ENCODE measurements at places on chromosomes 2 and 18.
A peak's percentile ranks its signal among the peaks of the same experiment; 100 is the strongest.

- no peak for DNase-seq
Measured at GRCh38 chr2:136183097-136183496, 65.1 kb upstream of the CXCR4 start.

DNA sequence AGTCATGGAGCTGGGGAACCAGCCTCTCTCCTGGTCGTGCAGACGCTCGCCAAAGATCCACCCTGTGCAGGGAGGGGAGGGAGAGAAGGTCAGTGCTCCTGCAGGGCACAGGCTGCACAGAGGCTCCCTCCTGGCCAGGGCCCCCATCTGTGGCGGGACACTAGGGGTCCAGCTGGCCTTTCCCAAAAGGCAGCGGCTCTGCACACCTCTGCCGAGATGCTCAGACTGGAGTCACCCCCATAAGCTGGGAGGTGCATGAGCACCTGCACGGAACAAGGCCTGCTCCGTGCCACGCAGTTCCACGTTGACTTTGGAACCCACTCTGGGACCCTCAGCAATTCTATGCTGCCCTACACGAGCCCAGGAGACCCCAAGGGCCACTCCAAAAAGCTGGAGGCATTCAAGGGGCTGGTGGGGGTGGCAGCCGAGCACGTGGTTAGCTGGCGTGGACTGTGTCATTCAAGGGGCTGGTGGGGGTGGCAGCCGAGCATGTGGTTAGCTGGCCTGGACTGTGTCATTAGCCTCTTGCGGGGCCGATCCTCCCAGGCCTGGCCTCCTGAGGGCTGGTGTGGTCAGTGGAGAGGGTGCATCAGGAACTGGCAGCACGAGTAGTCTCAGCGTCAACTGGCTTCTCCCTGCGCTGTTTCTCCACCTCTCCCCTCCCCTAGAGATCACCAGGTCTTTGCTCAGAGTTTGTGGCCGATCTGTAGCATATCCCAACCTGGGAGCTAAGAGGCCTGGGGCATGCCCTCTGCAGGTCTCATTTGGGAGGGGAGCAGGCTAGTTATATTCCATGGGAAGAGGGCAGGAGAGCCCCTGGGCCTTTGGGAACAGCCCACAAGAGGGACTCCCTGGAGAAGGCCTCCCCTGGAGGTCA lies 9.8 kb downstream of the SNORC start:
- DNase-seq: no peak

GRCh38 chr2:9965119-9965822 lies 13.8 kb downstream of the GRHL1 start:
- DNase-seq: no peak

DNA sequence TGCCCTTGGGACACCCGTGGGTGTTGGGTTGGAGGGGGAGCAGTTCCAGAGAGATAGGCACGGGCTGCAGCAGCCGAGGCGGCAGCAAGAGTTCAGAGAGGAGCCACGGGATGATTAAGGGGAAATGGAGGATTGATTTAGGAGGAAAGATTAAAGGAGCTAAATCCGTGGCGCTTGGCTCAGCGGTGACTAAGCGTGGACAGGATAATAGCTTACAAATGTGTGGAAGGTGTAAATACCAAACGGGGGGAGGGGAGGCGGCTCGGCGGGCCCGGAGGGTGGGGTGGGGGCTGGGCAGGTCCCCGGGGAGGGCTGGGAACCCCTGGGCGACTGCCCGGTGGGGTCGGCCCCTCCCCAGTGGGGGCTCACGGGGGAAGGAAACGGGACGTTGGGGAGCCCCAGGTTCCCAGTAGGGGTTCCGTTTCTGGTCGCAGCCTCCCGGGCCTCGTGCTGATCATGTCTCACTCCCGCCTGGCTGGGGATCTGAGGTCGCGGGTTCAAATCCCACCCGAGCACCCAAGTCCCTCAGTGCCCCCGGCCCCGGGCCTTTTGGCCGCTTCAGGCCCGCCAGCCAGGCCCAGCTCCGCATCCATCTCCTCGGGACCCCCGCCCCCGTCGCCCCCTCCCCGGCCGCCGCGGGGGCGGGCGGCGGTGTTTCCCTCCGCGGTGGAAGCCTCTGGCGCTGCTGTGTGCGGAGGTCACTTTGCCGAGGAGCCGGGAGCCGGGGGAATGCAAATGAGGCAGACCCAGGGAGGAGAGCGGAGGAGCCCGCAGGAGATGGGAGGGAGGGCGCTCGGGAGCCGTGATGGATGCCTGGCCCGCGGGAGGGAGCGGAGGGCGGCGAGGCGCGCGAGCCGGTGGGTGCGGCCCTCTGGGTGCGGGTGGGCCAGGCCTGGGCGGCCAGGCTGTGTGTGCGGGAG lies 8.1 kb downstream of the ASIC4 start:
- DNase-seq: peak; percentile 37

- no peak for DNase-seq
Measured at GRCh38 chr2:54553775-54554174, 97.6 kb downstream of the SPTBN1 start.

GRCh38 chr18:74283646-74284045 lies 8.1 kb downstream of the CYB5A start:
- DNase-seq: no peak

- DNase-seq: peak; percentile 41
Measured at GRCh38 chr2:107174171-107174570, 288.2 kb upstream of the ST6GAL2 start.

GRCh38 chr2:224127871-224128501 lies 88.9 kb upstream of the SERPINE2 start:
- peak; percentile 28 for DNase-seq

DNA sequence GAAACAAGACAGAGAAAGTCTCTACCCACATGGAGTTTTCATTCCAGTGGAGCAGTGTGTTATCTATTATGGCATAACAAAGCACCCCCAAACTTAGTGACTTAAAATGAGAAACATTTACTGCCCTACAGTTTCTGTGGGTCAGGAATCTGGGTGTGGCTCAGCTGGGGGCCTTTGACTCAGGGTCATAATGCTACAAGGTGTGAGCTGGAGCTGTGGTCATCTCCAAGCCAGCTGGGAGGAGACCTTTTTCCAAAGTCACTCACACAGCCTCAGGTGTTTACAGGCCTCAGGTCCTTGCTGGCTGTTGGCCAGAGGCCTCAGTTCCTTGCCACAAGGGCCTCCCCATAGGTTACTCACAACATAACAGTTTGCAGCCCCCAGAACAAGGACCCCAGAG lies 169.2 kb downstream of the ETAA1 start:
- no peak for DNase-seq

GRCh38 chr2:88765154-88765888 lies 73.8 kb downstream of the RPIA start:
- DNase-seq: peak; percentile 48

DNA sequence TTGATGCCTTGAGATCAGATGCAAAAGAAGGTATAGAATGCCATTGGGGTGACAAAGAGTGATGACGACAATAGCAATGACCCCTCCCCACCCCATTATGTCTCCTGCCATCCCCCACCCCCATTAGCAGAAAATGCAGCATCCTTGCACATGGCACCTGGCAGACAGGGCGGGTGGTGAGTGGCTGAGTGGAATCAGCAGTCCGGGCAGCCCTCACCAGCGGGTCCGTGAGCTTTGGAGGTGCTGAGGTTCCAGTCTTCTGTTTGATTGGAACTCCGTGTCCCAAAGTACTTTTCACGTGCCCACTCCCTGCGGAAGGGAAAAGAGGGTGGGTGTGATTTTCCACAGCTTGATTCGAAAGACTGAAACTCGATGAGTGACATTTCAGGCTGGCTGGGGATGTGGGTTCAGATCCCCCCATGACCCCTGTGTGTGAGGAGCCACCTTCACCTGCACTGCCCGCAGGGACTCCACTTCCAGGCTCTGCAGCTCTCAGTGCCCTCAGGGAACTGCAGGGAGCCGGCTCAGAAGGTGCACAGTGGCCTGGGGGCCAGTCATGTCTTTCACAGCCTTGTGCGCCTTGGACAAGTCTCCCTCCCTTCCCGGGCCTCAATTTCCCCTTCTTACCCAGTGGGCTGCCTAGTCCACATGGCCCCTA lies 130.9 kb downstream of the GLI2 start:
- no peak for DNase-seq

- peak; percentile 71 for DNase-seq
Measured at GRCh38 chr18:36697905-36698304, 130.9 kb downstream of the TPGS2 start.

DNA sequence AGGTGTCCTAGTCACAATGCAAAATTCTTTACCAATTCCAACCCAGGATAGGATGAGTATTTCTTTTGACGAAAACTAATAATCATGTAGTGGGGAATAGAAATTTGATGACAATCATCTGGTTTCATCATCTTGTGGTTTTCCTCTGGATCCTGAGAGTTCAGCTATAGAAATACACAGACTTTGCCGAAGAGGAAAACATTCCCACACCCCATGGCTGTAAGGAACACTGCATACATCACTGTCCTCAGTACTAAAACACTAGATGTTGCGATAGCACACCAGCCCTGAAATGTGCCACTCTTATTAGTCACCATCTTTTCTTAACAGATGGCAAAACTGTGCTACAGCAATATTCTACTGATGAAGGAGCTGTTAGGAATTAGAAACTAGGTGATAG lies 29.4 kb downstream of the CERKL start:
- DNase-seq: no peak

DNA sequence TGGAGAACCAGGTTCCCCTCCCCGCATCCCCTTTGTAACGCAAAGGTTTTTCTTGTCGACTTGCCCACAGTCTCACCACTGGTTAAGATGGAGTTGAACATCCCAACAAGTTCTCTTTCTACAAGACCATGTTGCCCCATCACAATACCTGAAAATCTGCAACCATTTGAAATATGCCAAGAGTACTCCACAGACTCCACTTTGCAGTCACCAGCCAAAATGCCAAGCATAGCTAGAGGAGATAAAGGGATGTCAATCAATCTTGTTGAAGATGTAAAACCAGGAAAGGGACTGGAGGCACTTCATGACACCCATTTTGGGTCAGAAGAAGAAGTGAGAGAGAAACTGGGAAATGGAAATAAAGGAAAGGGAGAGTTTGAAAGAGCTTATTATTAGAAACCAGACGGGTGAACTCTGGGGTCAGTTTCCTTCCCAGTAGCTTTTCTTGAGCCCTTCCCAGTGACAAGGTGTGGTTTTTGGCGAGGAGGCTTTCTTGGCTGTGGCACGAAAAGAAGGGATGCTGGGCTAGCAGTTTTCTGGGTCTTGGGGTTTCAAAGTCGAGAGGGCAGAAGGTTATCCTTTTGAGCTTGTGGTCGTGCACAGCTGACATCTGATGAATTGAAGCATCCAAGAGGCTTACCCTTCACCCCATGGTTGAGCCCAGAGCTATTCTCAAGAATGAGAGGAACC lies 79.3 kb downstream of the ACAA2 start:
- no peak for DNase-seq

GRCh38 chr18:74582642-74583041 lies 15.0 kb upstream of the ZNF407 start:
- no peak for DNase-seq

GRCh38 chr2:9244985-9245544 lies 38.5 kb downstream of the ASAP2 start:
- DNase-seq: no peak

- no peak for DNase-seq
Measured at GRCh38 chr2:176589825-176590440, 320.7 kb downstream of the MTX2 start.

DNA sequence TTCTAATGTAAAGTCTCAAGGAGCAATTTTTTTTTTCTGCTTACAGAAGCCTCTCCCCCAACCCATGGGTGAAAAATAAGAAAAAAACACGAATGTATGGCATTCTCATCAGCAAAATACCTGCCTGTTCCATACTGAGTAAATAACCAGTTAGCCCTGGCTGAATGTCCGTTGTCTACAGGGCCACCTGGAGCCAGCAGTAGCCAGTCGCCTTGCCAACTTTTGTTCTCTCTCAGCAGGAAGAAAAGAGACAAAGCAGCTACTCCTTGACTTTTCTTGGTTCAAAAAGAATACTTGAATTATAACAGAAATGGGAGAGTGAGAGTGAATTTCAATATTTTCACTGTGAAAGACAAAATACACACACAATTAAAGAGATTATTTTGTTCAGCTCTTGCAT lies 532.9 kb upstream of the CRIM1 start:
- DNase-seq: no peak

DNA sequence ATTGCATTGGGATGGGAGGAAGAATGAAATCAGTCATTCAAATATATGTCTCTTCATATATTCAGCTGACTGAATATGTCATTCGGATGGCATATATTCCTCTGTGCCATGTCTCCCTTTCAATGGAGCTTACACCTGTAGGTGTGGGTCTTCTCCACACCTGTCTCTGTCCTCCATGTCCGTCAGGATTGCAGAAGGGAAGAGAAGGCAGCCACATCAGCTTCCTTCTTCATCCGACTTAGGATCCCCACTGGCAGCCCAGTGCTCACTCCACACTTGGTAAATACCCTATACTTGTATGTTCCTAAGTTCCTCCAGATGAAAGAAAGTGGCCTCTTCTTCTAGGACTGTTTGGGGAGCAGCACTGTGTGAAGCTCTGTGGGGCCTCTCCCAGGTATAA lies 250.1 kb downstream of the BCL2 start:
- DNase-seq: no peak

DNA sequence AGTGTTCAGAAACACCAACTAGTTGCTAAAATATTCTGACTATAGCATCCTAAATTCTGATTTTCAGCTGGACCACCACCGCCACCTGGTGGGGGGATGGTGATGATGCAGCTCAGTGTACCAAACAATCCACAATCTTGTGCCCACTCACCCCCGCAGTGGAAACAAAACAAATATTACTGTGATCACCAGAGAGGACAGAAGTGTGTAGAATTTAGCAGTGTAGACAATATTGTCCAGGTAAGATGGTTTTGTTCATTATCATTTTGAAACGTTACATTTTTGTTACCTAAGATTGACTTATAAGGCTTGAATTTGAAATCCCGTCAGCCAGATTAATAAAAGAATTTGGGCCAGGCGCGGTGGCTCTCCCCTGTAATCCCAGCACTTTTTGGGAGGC lies 31.7 kb upstream of the UBXN4 start:
- no peak for DNase-seq

GRCh38 chr2:204027091-204027490 lies 90.5 kb downstream of the ICOS start:
- no peak for DNase-seq

Measured in kidney glomerular epithelial cell (primary cell).